ENCODE measurements at places on chromosomes 4 and X.

DNA sequence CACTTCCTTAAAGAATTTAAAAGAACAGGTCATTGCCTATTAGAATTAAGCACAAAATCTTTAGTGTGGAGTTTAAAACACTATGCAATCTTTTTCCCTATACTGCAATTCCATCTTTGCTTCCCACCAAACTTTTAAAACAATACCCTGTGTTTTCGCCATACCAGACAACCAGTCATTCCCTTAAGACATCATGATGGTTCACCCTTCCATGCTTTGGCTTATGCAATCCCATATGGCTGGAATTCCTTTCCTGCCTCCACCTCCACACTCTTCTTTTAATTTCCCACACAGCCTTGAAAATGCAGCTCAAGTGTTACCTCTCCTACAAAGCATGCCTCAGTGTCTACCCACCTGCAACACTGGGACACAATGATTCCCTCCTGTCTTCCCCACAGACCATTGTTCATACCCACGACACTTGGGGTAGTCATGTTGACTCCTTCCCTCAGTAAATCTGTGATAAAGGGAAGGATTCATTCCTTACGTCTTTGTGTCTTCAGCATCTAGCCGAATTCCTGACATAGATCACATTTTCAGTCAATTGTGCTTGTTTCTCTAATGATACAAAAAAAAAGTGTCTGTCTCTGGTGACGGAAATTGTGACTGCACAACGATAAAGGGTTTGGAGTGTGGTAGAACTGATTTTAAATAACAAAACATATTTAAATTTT, 166.3 kb downstream of the FNIP2 start:
- DNase-seq, result no peak

GRCh38 chr4:148288448-148288847, 153.8 kb downstream of the NR3C2 start:
- no peak for DNase-seq

DNA sequence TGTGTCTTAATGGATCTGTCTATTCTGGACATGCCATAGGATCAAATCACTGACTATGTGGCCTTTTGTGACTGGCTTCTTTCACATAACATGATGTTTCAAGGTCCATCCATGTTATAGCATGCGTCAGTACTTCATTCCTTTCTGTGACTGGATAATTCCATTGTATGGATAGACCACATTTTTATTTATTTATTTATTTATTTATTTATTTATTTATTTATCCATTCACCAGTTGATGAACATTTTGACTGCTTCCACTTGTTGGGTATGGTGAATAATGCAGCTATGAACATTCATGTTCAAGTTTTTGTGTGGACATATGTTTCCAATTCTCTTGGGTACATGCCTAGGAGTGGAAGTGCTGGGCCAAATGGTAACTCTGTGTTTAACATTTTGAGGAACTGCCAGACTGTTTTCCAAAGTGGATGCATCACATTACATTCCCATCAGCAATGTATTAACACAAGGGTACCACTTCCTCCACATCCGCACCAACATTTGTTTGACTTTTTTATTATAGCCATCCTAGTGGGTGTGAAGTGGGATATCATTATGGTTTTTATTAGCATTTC, 14.0 kb downstream of the RTL5 start:
- no peak for DNase-seq

GRCh38 chr4:173168396-173169177, at the start of gene GALNT7:
Gene GALNT7 (plus strand): TSS chr4:173168811. CDS start chr4:173168836, 25 bp downstream.
- peak; percentile 64 for DNase-seq

- DNase-seq, result no peak
Measured at GRCh38 chr4:73984736-73985527, 3.1 kb downstream of the PPBP start.

GRCh38 chr4:79395841-79396240, 12.2 kb downstream of the GK2 start:
- no peak for DNase-seq

GRCh38 chr4:20474119-20474518, 222.4 kb downstream of the SLIT2 start:
- no peak for DNase-seq

DNA sequence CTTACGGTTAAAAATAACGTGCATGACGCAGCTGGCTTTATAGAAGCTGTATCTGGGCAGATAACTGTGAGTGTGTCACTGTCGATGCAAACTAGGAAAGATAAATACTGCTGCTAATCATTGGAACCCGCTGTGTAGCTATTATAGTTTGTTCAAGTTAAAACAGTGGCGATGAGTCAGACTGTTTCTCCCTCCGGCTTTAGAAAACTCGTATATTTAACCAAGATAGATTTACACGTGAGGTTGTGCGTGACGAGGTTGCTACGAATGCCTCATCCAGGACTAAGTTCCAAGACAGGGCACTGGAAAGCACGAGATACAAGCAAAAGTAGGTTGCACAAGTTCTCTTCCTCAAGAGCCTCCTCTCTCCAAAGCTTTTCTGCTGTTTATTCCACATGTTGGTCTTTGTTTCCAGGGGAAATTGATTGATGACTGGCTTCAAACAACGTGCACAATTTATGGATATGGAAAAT, 270.7 kb downstream of the FBXW7 start:
- DNase-seq, result no peak

GRCh38 chr4:126364311-126364911, 1049.7 kb downstream of the FAT4 start:
- DNase-seq, result no peak

- DNase-seq, result no peak
Measured at GRCh38 chrX:91414713-91415112, 19.9 kb upstream of the PABPC5 start.

GRCh38 chrX:131577413-131577812, 33.5 kb downstream of the OR13H1 start:
- no peak for DNase-seq

DNA sequence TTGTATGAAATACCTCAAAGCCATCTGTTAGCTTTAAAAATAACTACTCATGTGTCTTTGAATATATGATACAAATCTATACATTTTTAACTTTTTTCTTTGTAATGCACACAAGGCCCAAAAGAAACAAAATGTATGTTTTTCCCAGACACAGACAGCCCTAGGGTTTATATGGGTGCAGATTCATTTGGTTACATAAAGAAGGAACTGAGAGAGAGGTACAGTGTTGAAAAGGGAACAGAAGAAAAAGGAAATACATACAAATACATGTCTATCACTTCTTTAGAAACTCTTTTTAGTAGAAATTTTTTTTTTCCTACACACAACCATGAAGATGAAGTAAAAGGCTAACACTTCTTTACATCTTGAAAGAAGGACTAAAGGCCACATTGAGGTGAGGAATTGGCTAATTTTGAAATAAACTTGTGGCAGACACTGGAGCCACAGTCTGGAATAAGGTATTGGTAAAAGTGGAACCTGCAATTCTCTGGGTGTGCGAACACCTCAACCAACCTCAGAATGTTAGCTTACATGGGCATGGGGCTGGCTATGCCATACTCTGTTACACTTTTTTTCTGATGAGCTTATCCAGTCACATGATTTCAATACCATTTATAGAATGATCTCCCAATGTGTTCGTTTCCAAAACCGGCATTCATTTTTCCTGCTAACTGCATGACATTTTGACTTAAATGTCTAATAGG, 67.9 kb downstream of the FAM47C start:
- no peak for DNase-seq

DNA sequence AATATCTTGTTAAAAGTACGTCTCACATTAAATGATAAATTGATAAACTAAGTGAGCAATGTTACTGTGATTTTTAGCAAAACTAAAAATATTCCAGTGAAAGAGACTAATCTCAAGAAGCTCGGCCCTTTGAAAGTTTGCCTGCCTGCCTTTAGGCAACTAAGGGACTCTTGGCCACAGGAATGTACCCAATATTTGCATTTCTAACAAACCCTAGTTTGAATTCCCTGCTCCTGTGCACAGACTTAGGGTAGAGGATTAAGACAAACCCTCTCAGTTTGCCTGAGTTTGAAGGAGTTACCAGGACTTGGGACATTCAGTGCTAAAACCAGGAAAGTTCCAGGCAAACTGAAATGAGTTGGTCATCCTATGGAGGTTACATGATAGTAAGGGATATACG, 157.1 kb downstream of the SCFD2 start:
- no peak for DNase-seq

DNA sequence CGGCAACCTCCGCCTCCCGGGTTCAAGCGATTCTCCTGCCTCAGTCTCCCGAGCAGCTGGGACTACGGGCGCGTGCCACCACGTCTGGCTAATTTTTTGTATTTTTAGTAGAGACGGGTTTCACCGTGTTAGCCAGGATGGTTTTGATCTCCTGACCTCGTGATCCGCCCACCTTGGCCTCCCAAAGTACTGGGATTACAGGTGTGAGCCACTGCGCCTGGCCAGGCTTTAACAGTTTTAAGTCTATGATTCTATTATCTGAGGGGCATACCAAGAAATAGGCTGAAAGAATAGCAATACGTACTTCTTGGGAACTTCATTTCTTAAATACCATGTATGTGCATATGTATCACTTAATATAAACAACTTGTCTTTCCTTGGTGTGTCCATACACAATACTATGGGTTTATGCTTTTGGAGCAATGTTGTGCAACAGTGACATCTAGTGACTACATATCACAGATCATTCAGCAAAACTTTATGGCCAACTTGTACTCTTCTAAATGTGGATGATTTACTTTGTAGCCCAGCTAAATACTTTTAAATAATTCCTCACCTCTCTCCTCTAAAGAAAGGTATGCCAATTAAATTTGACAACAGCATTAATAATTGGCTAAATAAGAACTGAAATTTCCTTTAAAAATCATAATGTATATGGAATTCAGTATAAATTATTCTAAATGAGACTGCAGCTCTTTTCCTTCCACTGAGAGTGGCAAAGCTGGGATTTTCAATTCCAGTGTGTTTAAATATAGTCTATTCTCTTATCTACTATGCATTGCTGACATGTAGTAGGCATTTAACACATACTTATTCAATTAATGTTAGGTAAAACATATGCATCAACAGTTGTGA, 10.4 kb downstream of the SLC9B1 start:
- DNase-seq, result no peak

DNA sequence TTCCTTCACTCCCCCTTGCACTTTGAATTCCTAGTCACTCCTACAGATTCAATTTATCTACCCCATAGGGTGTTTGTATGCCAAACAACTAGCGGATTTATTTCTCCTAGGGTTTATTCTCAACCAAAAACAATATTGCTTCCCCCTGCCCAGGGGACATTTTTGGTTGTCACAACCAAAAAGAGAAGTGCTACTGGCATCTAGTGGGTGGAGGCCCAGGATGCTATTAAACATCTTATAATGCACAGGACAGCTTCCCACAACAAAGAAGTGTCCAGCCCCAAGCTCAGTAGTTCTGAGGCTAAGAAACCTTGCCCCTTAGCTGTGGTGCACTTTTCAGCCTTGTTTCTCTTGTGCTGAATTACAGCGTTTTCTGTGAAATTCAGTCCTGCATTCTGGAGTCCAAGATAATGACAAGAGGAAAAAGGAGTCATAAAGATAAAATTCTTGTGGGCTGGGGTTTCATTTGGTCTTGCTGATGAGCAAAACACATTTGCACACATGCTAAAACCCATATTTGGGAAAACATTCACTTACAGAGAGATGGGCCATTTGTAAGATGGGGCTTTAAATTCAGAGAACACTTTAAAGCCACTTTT, 11.2 kb upstream of the SYTL4 start:
- DNase-seq, result no peak

GRCh38 chr4:13731019-13731418, 103.5 kb upstream of the BOD1L1 start:
- no peak for DNase-seq

GRCh38 chrX:48703642-48704481, 7.3 kb downstream of the SUV39H1 start:
- no peak for DNase-seq

All from activated T-cell treated with anti-CD3 and anti-CD28 coated beads, Interleukin-2, amount 50 U/mL, for 1 hour (primary cell).